HT1080 (cell line): ENCODE measurements at places on chromosomes 5 and 9.
A peak's percentile ranks its signal among the peaks of the same experiment; 100 is the strongest.

- DNase-seq: no peak
Observed at GRCh38 chr9:21672140-21672539, 130.3 kb upstream of the MTAP start.

DNA sequence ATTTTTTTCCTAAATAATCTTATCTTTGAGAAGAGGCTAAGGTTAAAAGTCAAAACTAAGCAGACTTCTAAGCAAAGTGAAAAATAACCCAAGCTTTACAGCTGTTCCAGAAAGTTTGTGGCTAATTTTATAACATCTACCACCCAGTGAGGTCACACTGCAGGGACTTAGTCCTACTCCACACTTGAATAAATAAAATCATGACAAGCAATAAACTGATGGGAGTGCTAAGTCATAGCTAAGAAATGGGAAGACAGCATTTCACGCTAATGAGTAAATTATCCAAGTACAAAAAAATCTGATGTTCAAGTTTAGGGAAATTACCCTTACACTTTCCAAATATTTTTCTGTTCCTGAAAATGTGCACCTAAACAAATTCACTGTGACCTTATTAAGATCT is 47.7 kb downstream of the ZNF608 start:
- DNase-seq: no peak

DNA sequence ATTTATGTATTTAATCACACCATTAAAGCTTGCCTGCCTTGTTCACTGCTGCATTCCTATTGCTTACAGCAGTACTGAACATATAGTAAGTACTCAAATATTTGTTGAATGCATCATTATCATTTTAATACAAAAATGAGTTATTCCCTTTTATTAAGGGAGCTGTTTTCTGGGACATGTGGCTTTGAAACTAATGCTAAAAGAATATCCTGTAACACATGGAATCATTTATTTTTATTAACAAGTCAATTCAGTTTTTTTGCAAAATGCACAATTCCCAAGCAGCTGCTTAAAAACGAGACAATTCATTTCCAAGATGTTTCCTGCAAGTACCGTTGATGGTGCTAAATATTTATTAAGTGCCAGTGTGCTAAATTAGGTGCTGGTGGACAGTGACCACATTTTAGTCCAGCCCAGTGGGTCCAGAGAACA is 148.3 kb upstream of the NR3C1 start:
- DNase-seq: no peak

- DNase-seq: peak; percentile 70
Observed at GRCh38 chr9:70324963-70325362, 66.2 kb downstream of the SMC5 start.

DNA sequence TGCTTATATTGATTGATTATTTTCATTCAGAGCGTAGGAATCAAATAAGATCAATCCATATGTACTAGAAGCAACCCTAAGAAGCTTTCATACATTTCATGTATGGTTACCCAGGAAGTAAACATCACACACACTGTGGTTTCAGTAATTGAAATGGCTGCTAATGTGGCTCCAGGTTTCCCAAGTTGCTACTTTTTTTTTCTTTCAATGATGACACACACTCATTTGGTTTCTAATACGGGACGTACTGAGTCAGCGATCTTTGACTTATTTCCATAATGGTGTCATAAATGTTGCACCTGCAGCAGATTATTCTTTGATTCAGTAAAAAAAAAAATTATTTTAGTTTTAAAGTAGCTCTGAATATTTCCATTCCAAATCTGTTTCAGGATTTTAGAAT is 248.6 kb downstream of the CTNND2 start:
- DNase-seq: no peak

DNA sequence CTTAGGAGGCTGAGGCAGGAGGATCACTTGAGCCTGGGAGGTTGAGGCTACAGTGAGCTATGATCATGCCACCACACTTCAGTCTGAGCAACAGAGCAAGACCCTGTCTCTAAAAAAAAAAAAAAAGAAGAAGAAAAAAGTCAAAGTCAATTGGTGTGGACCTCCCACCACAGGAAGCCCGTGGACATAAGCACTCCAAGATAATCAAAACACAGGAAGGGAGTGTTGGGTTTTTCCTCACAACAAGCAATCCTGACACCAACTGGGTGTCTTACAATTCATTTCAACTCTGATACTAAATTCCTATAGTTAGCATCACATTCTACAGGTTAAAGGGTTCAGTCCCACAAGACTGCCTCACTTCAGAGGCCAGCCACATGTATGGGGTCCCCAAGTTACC is 70.7 kb downstream of the PDE6A start:
- DNase-seq: no peak

GRCh38 chr5:160493806-160494338 is 72.2 kb downstream of the PTTG1 start:
- no peak for DNase-seq

DNA sequence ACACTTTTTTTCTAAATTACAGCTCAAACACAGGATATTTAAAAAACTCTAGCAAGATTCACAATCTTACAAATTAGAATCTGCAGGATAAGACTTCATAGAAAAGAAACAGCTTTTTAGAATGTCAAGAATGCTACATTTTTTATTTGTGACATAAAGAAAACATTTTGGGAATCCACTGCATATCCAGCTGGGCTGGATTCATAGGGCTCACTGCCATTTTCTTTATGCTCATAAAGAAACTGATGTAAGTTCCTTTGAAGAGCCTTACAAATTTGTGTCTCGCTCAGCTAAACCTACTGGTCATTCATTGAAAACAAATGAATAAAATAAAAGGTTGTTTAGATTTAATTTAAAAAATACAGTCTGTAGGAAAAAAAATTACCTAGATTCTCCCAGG is 332.3 kb downstream of the TRPM3 start:
- DNase-seq: no peak

DNA sequence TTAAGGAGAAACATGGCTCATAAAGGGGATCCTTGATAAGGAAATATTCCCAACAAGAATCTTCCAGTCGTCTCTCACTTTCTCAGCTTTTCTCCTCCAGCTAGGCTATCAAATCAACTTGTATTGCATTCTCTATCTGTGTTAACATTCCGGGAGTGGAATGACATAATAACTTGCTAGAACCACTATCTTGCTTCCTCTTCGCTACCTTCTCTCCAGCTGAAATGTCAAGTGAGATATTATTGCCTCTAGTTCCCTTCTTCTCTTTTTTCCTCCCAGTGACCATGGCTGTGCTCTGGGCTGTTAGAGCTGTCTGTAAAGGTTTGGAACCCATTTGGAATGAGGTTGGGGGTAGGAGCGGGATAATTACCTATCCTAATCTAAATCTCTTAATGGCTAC is 1329.5 kb upstream of the WWC1 start:
- DNase-seq: no peak

GRCh38 chr9:112487008-112487798 is 576 bp downstream of the KIAA1958 start:
- peak; percentile 40 for DNase-seq

DNA sequence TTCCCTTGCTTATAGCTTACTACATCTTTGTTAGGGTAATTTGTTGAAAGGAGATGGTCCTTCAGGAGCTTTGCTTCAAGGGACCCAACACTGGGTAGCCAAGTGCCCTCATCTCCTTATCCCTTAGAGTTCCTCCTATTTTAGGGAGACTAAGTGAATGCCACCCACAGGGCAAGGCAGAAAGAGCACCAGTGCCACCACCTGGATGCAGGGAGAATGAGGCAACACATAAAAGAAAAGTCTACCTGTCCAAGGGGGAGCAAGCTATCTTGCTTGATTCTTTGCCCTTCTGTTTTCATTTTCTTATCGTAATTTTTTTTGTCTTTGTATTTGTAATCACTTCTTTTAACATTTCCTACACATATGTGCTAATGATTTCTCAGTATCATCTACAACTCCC is 205.5 kb downstream of the NPR3 start:
- DNase-seq: peak; percentile 13

- peak; percentile 27 for DNase-seq
Observed at GRCh38 chr5:17224858-17225511, 7.6 kb downstream of the BASP1 start.

- no peak for DNase-seq
Observed at GRCh38 chr5:106825374-106825773, 845.4 kb downstream of the EFNA5 start.

GRCh38 chr9:93467062-93467416 is 13.7 kb upstream of the FAM120AOS start:
- peak; percentile 7 for DNase-seq

DNA sequence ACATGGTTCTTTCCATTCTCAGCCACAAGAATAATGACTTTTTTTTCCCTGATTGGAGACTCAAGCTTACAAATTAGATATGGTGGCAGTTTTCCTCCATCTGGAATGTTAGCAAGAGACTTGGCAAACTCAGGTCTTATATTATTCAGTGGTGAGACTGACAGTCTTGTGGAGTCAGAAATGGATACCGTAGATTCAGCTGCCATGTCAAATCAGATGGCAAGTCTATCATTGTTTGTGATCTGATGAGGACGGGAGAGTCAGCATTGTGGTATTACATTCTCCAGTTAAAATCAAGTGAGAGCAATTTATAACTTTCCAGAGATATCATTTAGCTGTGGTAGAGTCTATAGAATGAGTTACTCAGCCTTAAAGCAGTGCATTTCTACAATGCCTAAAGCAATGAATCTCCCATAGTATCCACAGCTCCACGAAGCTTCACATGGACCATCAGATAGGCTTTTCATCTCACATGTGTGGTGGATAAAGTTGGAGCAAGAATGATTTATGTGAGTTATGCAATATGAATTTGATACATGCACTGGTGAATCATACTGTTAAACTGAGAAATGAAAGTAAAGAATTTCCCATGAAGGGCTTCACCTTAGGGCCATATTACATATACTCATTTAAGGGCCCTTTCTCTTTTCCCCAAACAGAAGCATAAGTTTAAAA is 430.6 kb downstream of the ZNF608 start:
- DNase-seq: peak; percentile 4
